ENCODE measurements at places on chromosomes 7 and 10.

- no peak for DNase-seq
Measured at GRCh38 chr10:132992433-132993215, 50.3 kb upstream of the CFAP46 start.

DNA sequence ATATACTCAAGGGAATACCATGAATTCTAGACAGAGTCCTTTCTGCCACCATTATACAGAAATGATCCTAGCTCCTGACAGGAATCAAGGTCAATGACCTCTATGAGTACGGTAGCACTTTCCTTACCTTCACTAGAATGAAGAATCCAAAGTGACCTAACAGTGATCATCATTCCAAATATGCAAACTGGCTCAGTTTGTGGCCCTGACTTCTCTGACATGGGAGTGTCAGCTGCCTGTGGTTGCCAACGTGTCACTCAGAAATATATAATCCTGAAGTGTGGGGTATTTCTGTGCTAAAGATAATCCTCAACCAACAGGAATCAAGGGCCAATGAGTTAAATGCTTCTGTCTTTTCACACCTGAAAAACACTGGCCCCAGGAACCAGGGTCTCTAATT is 45.7 kb downstream of the COPG2 start:
- DNase-seq: no peak

DNA sequence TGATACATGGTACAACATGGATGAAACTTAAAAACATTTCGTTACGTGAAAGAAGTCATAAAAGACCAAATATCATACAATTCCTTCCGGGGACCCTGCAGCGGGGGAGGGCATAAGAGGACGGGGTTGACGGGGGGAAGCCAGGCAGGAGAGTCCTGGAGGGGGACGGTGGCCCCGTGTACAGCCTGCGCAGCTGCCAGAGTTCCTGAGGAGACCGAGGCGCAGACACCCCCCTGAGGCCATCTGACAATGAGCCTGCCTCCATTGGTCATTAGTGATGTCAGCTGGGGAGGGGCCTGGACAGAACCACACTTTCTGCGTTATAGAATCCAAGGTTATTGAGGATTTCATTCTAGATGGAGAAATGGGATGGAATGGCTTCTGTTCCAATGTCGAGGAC is 47.2 kb downstream of the PRKAG2 start:
- DNase-seq: no peak

GRCh38 chr7:140674899-140675701 is 2.4 kb downstream of the ADCK2 start:
- DNase-seq: no peak

DNA sequence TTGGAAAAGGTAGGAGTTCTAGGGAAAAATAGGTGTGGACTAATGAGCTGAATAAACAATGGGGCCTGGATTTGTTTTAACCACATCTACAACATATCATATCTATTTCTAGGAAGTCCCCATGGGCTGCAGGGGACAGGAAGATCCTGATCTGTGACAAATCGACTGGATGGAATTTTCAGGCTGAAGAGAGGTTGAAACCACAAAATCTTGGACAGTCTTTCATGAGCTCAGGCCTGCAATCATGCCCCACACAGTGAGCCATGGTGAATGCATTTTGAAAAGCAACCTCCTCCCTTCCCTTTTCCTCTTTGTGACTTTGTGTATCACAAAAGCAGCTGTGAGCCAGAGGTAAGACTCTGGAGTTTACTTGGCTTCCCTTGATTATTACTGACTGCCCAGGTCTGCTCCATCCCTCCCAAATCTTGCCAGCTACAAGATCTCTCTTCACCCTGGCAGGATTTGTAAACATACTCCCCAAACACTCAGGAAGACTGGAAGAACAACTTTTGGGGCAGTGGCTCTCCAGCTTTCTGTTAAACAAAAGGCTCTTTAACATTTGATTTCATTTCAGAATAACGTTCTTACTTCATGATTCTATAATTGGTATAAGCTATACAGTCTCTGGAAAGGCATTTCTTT is 66.4 kb downstream of the ASAH2B start:
- no peak for DNase-seq

- no peak for DNase-seq
Measured at GRCh38 chr7:68207676-68208075, 1211.0 kb downstream of the TYW1 start.

DNA sequence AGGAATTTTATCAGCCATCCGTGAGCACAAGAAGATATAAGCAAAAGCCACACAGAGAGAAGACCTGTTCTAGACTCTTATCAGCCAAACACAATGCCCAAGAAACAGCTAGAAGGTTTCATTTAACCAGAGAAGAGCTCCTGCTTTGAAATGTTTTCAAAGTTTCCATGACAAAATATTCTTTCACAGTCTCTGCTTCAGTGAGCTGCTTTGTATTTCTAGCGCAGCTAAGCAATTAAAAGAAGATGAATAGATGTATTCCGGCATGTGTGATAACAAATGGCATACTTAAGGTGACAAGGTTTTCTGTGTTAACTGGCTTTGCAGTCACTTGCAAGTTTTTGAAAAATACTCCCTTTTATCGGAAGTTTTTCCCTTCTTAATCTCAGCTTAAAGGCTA is 78.9 kb upstream of the NXPH1 start:
- DNase-seq: no peak

- no peak for DNase-seq
Measured at GRCh38 chr7:146645383-146645976, 528.9 kb downstream of the CNTNAP2 start.

DNA sequence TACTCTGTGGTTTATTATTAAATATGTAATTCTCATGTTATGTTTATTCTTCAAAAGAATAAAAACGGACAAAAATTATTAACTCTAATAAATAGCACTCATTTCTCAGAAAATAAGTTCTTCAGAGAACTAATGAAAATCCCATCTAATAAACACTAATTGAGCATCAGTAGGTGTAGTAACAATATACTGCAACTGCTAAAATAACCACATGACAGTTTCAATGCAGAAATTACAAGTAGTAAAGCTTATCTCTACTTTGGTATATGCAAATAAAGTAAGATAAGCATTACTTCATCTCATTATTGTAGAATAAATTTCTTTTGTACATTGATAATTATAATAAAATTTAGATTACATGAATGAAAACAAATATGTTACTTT is 56.4 kb upstream of the DKK1 start:
- no peak for DNase-seq

Measured in stimulated activated CD8-positive, alpha-beta memory T cell treated with anti-CD3 and anti-CD28 coated beads, Interleukin-4, amount 100 ng/mL, for 1 hour (primary cell).